Thoracic aorta (tissue), 2 donors: ENCODE measurements at places on chromosomes 7 and 10. TPM values are rescaled to one million over a fixed set of nuclear protein-coding genes. Genes with fewer than 3 reads are reported as not detected.

Gene ADCY1
- total RNA-seq: 0.85 TPM

Gene CHST12
- 18.7 TPM for total RNA-seq

Gene PLXNA4
- 27.7 TPM for total RNA-seq

Gene PSD
- total RNA-seq: 0.21 TPM

Gene MYL10
- not detected for total RNA-seq

DNA sequence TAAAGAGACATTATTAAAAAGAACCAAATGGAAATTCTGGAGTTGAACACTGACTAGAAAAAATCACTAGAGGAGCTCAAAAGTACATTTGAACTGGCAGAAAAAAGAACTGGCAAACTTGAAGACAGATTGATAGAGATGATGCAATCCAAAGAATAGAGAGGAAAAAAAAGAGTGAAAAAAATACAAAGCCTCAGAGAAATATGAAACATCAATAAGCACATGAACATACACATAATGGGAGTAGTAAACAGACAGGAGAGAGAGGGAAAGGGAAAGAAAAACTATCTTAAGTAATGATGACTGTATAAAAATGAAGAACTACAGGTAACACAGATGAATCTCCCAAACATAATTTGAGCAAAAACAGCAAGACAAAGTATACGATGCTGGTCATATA is 61.1 kb downstream of the CNOT4 start:
- no peak overlapping the region for H3K4me3 ChIP-seq
- no peak overlapping the region for H3K27ac ChIP-seq
- no peaks in the 10 kb centered on the region for H3K27me3 ChIP-seq
- peaks cover 20% of the 10 kb centered on the region for H3K4me1 ChIP-seq
- H3K36me3 ChIP-seq: no peaks in the 10 kb centered on the region
- no peak for DNase-seq

DNA sequence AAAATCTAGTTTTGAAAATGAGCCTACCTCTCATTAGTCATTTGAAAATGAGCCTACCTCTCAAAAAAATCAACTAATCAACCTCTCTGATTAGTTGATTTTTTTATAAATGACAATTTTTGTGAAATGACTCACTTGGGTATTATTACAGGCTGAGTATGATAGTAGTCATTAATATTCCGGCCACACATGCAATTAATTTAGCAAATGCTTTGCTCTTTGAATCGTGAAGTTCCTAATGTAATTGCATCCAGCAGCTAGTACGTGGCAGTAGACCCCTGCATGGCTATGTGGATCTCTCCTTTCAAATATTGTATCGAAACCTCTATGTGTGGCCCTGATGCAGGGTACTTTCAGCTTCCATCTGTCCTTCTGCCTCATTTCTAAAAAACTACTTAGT is 245.9 kb upstream of the PHYHIPL start:
- no peaks in the 10 kb centered on the region for H3K27me3 ChIP-seq
- H3K4me1 ChIP-seq: no peaks in the 10 kb centered on the region
- no peaks in the 10 kb centered on the region for H3K36me3 ChIP-seq

- peak overlapping the region; percentile 70 for H3K27ac ChIP-seq
- DNase-seq: no peak
- H3K27me3 ChIP-seq: no peaks in the 10 kb centered on the region
- H3K4me1 ChIP-seq: no peaks in the 10 kb centered on the region
- peak overlapping the region; percentile 80 for H3K4me3 ChIP-seq
These were observed 473 bp downstream of the ADCK2 start for GRCh38 chr7:140673063-140673773.

GRCh38 chr7:52944921-52945320 is 90.5 kb upstream of the POM121L12 start:
- no peak for DNase-seq
- H3K27me3 ChIP-seq: no peaks in the 10 kb centered on the region
- no peaks in the 10 kb centered on the region for H3K36me3 ChIP-seq
- H3K4me1 ChIP-seq: no peaks in the 10 kb centered on the region
- no peak overlapping the region for H3K4me3 ChIP-seq

- peak overlapping the region; percentile 79 for H3K27ac ChIP-seq
- H3K4me3 ChIP-seq: peak overlapping the region; percentile 73
- H3K27me3 ChIP-seq: no peaks in the 10 kb centered on the region
- no peak for DNase-seq
These were observed 534 bp downstream of the UBE3C start for GRCh38 chr7:157139111-157139809.

GRCh38 chr7:1950066-1950451 is 280.0 kb downstream of the ELFN1 start:
- no peaks in the 10 kb centered on the region for H3K27me3 ChIP-seq
- no peaks in the 10 kb centered on the region for H3K36me3 ChIP-seq
- H3K4me1 ChIP-seq: no peaks in the 10 kb centered on the region

- H3K4me1 ChIP-seq: no peaks in the 10 kb centered on the region
- DNase-seq: no peak
- no peaks in the 10 kb centered on the region for H3K36me3 ChIP-seq
These were observed 93.3 kb downstream of the SORCS3 start for GRCh38 chr10:104734433-104734832.

GRCh38 chr10:73577788-73578187 is 13.4 kb downstream of the USP54 start:
- no peak overlapping the region for H3K4me3 ChIP-seq
- H3K27ac ChIP-seq: peak overlapping the region; percentile 75
- H3K36me3 ChIP-seq: no peaks in the 10 kb centered on the region

DNA sequence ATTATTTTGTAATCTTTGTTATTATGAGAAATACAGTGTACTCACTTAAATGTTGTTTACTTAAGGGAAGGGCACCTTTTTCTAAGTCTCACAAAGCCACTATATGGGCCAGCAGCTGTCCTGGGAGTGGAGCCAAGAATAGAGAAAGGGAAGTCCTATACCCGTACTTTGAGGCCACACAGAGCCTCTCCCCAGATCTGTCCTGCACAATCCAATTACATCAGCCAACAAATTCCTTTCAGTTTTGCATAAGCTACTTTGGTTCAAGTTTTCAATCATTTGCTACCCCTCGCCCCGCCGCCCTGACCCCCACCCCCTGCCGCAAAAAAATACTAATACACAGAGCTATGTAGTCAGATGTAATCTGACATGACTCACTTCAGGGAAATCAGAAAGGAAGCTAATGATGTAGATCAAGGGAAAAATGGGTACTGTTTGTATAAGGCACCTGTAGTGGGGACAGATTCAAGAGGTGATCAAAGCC is 297.4 kb upstream of the NEBL start:
- H3K27me3 ChIP-seq: no peaks in the 10 kb centered on the region
- no peak for DNase-seq
- no peak overlapping the region for H3K27ac ChIP-seq
- no peaks in the 10 kb centered on the region for H3K4me1 ChIP-seq
- H3K36me3 ChIP-seq: no peaks in the 10 kb centered on the region

GRCh38 chr7:50339990-50340500 is 35.5 kb downstream of the IKZF1 start:
- no peaks in the 10 kb centered on the region for H3K4me1 ChIP-seq
- H3K4me3 ChIP-seq: no peak overlapping the region
- H3K27me3 ChIP-seq: no peaks in the 10 kb centered on the region
- no peaks in the 10 kb centered on the region for H3K36me3 ChIP-seq
- no peak overlapping the region for H3K27ac ChIP-seq

DNA sequence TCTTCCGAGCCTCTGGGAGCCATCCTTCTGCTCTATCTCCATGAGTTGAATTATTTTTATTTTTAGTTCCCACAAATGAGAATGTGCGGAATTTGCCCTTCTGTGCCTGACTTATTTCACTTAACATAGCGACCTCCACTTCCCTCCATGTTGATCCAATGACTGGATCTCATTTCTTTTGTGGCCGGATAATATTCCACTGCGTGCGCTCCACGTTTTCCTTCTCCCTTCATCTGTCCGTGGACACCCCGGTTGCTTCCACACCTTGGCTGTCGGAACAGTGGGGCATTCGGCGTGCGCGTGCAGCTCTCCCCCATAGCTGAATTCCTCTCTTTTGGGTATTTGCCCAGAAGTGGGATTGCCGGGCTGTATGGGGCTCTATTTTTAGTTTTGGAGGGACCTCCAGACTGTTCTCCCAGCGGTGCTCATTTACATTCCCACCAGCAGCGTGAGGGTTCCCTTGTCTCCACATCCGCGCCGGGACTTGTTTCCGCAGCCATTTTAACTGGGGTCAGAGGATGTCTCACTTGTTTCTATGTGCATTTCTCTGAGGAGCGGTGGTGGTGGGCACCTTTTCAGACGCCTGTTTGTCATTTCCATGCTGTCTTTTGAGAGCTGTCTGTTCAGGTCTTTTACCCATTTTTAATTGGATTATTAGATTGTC is 51.0 kb upstream of the SUN1 start:
- no peak overlapping the region for H3K27ac ChIP-seq
- H3K27me3 ChIP-seq: no peaks in the 10 kb centered on the region
- peaks cover 12% of the 10 kb centered on the region for H3K36me3 ChIP-seq
- no peak for DNase-seq

DNA sequence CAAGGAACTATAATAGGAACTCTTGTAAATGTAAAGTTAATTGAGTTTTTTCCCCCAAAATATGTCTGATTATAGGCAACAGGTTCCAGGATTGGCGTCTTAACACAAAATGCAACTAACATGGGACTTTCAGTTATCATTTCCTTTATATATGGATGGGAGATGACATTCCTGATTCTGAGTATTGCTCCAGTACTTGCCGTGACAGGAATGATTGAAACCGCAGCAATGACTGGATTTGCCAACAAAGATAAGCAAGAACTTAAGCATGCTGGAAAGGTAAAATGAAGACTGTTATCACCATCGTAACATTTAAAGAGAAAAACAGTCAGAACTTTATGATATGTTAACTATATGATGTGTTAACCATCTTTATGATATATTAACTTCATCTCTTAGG is 63.7 kb downstream of the SP8 start:
- no peaks in the 10 kb centered on the region for H3K27me3 ChIP-seq
- H3K4me1 ChIP-seq: no peaks in the 10 kb centered on the region
- no peak overlapping the region for H3K27ac ChIP-seq
- H3K4me3 ChIP-seq: no peak overlapping the region

DNA sequence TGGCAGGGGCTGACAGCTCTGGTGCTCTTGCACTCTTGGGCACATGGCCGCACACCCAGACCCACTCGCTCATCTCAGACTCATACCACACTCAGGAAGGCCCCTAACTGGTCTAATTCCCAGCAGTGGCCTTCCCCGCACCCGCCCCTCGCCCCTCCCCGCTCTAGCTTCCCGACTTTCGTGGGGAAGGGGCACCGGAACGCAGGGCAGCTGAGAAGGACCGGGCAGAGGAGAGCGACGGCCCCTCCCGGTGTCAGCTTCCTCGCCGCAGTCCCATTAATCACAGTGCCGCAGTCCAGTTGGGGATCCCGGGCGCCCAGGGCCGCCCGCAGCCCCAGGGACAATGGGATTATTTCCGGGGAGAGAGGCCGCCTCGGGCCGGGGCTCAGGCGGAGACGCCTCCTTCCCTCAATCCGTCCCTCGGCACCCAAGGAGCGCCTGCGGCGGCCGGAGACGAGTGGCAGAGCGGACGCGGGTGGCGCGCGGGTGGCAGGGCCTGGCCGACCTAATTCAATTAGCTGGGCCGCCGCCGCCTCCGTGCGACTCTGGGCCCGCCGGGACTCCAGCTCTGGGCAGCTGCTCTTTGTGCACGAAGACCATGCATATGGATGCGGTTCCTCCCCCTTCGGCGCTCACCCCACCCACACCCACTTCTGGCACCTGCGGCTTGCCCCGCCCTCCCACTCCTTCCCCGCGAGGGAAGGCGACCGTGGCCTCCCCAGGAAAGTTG is 7.8 kb upstream of the TLX1 start:
- H3K27ac ChIP-seq: peak overlapping the region; percentile 43
- peak overlapping the region; percentile 58 for H3K4me3 ChIP-seq
- H3K27me3 ChIP-seq: peaks cover 24% of the 10 kb centered on the region
- H3K4me1 ChIP-seq: peaks cover 28% of the 10 kb centered on the region

DNA sequence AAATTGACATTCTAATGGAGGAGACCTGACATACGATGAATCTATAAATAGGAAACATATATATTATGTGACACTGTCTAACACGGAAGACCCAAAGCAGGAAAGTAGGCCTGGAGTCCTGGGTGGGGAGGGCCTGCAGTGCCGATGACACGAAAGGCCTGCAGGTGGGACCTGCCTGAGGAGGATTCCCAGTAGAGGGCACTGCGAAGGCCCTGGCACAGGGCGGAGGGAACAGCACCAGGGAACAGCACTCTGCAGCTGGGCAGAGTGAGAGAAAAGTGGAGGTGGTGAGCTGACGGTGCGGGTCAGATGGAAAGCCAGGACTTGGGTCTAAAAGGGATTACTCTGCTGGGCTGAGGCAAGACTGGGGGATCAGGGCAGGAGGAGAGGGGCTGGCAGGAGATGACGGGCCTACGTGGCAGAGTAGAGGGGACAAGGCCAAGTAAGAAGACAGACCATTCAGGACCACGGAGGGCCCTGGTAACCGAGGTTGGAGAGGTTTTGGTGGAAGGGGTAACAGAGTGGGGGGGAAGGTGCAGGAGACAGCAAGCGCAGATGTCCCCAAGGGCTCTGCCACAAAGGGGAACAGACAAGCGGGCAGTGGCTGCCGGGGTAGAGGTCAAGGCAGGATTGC is 8.1 kb downstream of the ZNF746 start:
- no peak overlapping the region for H3K27ac ChIP-seq
- H3K4me3 ChIP-seq: no peak overlapping the region
- no peaks in the 10 kb centered on the region for H3K4me1 ChIP-seq
- peaks cover 69% of the 10 kb centered on the region for H3K36me3 ChIP-seq
- no peaks in the 10 kb centered on the region for H3K27me3 ChIP-seq

DNA sequence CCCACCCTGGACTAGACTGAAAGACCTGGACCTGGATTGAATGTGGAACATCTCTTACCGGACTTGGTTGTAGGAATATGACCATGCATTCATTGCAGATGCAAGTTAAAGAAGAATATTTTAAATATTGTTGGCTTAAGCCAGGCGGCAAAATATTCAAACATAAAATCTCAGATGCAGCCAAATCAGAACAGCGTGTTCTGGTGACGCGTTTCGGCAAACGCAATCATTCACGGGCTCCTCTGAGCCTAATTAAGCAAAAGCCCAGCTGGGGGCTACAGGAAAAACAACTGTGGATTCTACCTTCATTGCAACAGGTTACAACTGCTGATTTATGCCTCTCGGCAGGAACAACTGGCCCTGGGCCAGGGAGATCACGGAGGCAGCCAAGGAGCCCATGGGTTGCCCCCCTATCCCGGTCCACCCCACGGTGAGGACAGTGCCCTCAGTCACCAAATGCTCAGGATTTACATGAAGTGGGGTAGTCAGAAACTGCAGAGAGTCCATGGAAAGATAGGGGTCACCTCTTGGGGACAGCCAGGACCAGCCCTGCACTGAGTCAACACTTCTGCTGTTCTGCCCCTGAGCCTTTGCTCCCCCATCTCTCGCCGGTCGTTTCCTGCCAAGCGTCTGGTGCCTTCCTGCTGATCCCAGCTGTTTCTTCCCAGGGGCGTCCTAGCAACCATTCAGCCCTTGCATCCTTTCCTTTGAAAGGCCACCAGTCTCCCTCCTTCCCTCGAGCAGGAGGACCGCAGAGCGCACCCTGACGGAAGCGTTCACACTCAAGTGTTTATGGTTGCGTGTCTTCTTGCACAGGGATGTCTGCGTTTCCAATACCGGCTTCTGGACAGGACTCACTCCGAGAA is 64.4 kb upstream of the SFMBT2 start:
- no peak for DNase-seq
- no peak overlapping the region for H3K27ac ChIP-seq
- no peaks in the 10 kb centered on the region for H3K36me3 ChIP-seq
- H3K4me1 ChIP-seq: peaks cover 6% of the 10 kb centered on the region

GRCh38 chr10:123706236-123706635 is 40.1 kb downstream of the GPR26 start:
- H3K27ac ChIP-seq: no peak overlapping the region
- H3K4me1 ChIP-seq: no peaks in the 10 kb centered on the region
- no peaks in the 10 kb centered on the region for H3K27me3 ChIP-seq
- DNase-seq: no peak

- H3K4me3 ChIP-seq: peak overlapping the region; percentile 80
- H3K27me3 ChIP-seq: no peaks in the 10 kb centered on the region
- DNase-seq: no peak
- H3K4me1 ChIP-seq: peaks cover 33% of the 10 kb centered on the region
- peak overlapping the region; percentile 90 for H3K27ac ChIP-seq
These were observed 1.5 kb upstream of the H2AZ2 start for GRCh38 chr7:44849259-44849884.
